ENCODE measurements at places on chromosomes 3 and 15.
A peak's percentile ranks its signal among the peaks of the same experiment; 100 is the strongest.

DNA sequence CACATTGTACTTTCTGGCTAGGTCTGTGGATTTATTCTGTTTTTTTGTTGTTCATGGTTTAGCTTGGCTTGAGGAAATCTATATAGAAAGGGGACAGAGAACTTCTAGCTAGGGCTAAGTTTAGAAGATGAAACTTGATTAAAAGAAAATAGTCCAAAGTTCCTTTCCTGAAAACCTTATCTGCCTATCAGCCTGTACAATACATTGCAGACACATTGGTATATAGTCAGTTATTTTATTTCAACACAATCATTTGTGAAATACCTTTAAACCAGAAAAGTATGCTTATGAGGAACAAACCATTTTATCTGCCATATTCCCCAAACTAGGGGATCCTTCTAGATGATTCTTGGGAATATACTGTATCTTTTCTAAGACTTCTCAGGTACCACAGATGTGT is 147.3 kb upstream of the CGNL1 start:
- no peak for DNase-seq

GRCh38 chr15:42332331-42332730 is 27.0 kb upstream of the CAPN3 start:
- peak; percentile 76 for DNase-seq

DNA sequence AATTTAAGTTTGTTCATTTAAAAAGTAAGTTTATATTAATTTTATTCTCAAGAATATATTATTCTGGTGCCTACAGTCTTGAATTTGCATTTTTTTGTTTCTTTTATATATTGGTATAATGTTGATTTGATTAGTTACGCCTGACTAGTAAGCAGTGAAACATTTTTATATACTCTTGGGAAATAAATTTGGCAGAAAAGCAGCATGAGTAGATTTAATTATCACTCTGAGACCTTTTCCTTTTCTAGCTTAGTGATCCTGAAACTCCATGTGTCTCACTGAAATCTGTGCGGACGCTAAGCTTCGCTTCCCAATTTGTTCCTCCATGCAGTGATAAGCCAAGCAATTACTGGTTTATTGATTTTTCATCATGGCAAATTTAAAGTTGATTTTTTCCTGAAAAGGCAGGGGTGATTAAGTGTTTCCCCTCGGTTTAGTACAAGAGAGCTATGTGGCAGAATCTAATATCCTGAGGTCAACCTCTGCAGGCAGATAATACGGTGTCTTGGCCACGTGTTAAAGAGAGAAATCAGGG is 87.2 kb upstream of the MLF1 start:
- DNase-seq = no peak

- DNase-seq = no peak
These were observed 68.2 kb downstream of the CMSS1 start for GRCh38 chr3:99885851-99886250.

DNA sequence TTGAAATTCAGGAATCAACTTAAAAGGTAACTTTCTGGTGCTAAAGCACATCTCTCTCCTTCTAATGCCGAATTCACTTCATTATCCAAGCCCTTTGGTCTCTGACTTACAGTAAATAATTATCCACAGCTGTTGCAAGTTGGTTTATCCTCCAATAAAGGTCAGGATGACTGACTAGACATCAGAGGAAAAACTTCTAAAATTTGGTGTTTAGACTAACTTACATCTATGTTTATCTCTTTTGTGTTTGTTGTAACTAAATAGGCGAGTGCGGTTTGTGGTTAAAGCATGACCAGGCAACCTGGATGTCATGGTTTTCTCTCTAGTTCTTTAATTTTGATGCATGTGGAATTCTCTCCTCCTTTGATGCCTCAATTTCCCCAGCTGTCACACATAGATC is 237.4 kb upstream of the LRTM1 start:
- no peak for DNase-seq

DNA sequence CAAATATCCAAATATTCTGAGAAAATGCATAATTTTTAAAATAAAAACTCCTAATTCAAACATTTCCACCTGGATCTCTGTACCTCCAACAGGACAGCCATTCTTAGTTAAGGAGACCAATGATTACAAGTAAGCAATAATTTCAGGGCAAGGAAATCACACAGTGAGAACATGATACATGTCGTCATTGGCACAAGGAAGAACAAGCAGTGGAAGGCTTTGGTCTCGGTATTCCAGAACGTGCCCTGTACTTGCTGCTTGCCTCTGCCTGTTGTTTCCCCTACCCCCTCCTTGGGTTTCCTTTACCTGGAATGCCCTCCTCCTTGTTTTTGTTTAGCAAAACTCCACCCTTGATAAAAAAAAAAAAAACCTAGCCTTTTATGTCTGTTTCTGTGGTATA is 72.8 kb downstream of the PPM1L start:
- DNase-seq = no peak

DNA sequence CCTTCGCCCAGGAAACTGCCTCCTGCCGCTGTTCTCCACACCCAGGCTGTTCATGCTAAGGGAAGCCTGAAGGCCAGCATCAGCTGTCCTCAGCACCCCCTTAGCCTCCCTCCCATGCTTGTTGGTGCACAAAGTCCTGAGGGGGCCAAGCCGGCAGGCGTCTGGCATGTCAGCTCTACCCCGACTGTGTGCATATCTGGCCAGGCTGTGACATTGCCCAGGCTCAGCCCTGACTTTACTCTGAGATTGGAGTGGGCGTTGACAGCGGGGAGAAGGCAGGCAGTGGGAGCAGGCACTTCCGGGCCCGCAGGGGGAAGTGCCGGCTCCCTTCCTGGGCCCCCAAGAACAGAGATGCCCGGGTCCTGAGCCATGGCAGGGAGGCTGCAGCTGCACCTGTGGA is 492.2 kb downstream of the AGBL1 start:
- DNase-seq = no peak

- no peak for DNase-seq
These were observed 33.4 kb downstream of the MAGEF1 start for GRCh38 chr3:184678317-184679055.

DNA sequence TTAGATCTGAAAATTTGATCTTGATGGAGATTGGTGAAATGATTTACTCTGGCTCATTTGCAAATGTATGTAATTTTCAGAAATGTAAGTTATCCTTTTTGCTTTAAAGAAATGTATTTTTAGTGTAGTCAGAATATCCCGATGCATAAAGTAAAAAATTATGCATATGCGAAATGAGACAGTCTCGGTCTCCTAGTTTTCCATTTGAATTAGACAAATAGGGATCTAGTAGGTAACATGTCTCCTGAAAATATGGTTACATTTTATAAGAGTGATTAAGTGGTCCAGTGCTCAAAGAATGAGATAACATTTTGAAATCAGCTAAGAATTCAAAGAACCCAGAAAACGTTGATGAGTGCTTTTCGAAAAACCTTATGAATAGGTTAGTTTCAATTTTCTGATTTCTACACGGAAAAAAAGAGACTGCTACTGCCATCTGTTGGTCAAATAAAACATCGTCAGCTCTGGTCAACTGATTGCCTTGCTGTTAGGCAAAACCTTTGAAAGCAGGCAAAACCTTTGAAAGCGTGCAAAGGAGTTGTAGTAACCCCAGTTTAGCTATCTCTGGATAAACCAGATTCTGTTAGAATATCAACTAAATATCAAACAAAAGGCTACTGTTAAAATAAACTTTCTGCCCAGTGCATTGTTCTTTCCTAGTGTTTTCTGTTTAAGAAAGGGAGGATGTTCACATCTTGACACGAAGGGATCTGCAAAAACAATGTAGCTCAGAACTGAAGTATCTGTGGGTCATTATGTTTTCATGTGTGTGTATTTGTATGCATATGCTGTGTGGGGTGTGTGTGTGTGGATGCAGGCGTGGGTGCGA is 59.3 kb upstream of the CHMP2B start:
- DNase-seq = peak; percentile 46

GRCh38 chr3:124597273-124597672 is 133.0 kb upstream of the UMPS start:
- no peak for DNase-seq

DNA sequence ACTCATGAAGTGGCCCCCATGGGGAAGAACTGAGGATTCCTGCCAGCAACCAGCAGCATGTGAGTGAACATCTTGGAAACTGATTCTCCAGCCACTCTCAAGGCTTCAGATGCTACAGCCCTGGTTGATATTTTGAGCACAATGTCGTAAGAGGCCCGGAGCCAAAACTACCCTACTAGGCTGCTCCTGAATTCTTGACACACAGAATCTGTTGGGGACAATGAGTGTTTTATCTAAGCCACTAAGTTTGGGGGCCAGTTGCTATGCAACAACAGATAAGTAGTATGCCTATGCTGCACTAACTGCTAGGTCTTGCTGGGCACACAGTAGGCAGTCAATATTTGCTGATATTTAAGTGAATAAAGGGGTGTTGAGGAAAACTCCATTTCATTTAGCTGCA is 89.9 kb upstream of the CHL1 start:
- DNase-seq = no peak

- DNase-seq = no peak
These were observed 32.6 kb downstream of the PSMD6 start for GRCh38 chr3:63990733-63991132.

DNA sequence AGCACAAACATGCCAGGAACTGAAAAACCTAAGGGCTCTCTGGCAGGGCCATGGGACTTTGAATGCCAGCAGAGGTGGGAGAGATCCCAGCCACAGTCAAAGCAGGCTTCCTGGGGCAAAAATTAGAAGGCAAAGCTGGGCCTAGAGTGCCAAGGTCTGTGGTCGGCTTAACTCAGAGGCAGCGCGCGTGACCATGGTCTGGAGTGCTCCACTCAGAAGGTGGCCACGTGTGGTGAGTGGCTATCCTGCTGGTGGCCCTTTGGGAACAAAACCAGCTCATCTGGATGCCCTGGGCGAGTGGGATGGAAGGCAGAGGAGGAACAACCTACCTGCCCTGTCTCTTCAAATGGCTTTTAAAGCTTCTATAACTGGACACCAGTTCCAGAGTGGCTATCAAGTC is 63.1 kb downstream of the OXNAD1 start:
- no peak for DNase-seq

- no peak for DNase-seq
These were observed 39.1 kb downstream of the MRPS11 start for GRCh38 chr15:88506628-88507027.

DNA sequence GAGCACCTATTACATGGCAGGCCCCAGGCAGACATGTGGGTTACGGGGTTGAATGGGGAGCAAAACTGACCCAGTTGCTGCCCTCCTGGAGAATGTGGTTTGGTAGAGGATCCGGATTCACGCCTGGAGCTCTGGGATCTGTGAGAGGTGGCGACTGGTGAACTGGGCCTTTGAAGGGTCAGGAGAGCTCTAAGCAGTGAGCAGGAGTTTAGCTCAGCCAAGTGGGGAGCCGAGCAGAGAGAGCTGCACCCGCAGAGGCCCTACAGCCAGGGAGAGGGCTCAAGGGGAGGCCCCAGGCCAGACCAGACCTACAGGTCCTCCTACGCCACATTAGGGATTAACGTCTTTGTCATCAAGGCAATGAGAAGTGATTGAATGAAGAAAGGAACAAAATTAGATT is 179.8 kb upstream of the TLE3 start:
- DNase-seq = no peak

DNA sequence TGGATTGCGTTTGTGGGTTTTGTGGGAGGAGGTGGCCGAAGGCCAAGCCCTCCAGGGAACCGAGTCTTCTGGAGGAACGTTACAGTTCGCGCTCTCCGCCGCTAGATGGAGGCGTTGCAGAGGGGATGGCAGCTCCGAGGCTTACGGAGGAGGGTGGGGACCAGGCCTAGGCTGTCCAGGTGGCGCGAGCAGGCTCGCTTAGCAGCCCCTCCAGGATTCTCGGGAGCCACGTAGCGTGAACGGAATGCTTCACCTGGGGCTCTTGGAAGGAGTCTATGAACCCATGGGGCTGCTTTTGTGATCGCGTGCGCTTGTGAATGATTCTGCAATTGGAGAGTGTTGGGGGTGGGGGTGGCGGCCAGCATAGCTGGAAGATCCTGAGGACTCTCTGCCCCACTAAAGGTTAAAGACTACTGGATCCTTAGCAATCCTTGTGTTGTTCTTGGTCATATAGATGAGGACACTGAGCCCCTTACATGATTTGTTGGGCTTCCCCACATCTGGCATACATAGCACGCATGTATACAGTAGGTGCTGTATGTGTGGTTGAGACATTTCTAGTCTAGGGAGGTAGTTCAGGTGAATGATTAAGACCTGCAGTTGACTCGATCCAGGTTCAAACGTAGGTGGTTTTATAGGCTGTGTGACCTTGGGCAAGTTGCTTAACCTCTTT is 25.7 kb downstream of the FAM3D start:
- DNase-seq = peak; percentile 60

GRCh38 chr15:65087873-65088642 is 11.5 kb downstream of the KBTBD13 start:
- DNase-seq = peak; percentile 51

GRCh38 chr3:46186471-46187340 is 21.4 kb downstream of the CCR1 start:
- DNase-seq = peak; percentile 44

DNA sequence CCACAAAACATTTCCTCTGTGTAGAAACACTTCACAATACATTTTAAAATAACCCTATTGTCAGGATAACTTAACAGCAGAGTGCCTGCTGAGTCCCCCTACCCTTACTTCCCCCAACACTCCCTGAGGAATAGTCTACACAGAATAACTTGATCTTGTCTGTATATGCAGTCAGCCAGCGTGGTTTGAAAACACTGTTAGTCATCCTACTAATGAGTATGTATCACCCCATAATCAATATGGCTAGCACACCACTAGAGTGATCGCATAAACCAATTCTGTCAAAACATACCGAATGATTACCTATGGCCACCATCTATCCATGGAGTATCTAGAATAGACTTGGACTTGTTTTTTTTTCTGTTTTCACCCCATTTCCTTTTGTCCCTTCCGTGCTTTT is 152.7 kb upstream of the NECTIN3 start:
- DNase-seq = no peak

DNA sequence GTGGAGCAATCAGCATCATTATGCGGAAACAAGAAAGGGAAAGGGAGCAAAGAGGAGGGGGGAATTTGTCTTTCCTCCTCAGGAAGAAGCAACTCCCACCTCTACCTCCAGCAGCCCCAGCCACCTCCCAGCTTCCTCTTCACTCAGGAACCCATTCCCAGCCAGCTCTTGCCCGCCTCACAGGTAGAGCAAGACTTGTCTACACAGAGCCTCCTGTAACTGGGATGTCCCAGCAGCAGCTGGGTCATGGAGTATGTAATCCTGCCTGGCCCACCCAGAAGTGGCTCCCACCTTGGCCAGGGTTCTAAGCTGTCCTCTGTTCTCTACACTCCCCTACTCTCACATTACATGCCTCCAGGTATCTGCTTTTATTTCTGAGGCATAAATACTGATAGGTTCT is 14.0 kb downstream of the IGDCC3 start:
- DNase-seq = no peak

DNA sequence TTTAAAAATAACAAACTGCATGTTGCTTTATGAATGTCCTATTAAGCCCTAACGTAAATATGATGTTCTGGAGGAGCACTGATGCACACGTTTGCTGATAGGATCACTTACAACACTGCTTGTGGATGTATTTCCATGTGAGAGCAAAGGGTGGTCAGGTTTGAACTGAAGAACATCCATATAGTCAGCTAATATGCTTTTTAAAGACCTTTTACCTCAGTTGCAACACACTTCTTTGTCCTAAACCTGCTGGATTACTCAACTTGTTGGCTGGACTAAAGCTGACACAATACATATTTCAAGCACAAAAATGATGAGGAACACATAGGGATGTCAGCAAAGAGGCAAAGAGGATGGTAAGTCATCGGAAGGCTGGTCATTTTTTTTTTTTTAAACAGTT is 186.6 kb downstream of the TIGIT start:
- DNase-seq = peak; percentile 20
